ENCODE measurements at places on chromosomes 3 and 15.

DNA sequence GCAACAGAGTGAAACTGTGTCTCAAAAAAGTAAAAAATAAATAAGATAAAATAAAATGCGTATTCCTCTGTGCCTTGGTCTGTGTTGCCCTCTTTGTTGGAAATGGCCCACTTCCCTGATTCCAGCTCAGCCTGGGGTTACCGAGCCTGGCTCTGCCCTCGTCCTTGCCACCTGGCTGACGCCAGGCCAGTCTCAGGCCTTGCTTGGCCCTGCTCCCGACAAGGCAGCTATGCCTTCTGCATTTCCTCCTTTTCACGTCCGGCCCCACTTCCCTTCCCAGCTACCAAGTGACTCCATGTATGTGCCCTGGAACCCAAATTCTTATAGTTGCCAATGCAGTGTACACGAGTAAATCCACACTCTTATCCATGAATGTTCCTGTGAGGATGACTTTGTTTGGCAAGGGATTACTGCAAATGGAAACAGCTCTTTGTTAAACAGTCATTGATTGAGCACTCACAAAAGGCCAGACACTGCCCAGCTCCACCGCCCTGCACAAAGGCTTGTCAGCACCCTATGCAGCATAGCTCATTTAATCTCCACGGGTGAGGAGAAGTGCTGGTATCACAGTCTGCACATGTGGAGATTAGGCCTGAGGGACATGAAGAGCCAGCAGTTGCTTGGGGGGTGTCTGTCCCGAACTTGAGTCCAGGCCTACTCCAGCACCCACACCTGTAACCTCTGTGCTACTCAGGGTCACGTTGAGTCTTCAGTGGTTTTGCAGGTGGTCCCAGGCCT is 25.1 kb downstream of the SPSB4 start:
- DNase-seq, result no peak

GRCh38 chr3:168684519-168684918 is 588.8 kb upstream of the GOLIM4 start:
- no peak for DNase-seq

DNA sequence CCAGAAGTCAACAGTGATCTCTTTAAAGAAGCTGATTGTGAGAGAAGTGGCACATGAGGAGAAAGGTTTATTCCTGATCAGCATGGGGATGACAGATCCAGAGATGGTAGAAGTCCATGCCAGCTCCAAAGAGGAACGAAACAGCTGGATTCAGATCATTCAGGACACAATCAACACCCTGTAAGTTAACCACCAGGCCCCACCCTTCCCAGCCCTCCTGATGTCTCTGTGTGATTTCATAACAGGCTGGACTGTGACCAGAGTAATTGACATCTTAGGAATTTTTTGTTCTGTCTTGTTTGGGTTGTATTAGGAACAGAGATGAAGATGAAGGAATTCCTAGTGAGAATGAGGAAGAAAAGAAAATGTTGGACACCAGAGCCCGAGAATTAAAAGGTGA is 67.7 kb downstream of the KLHL25 start:
- DNase-seq, result no peak

DNA sequence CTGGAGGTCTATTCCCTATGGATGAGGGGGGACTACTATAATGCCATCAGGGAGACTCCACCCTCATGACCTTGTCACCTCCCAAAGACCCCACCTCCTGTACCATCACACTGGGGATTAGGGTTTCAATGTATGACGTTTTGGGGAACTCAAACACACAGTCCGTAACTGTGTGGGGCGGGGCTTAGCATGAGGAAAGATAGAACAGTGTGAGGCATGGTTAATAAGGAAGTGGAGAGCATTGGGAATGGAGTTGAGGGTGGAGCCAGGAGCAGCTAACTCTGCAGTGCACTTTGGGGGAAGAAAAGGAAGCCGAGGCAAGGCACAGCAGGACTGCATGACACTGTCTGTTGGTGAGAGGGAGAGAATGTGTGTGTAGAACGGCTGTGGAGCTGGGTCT is 90.9 kb upstream of the AGBL1 start:
- no peak for DNase-seq

GRCh38 chr15:101024706-101025500 is 105.7 kb downstream of the LRRK1 start:
- DNase-seq, result no peak

GRCh38 chr3:72288955-72289691 is 504.2 kb upstream of the PROK2 start:
- no peak for DNase-seq

DNA sequence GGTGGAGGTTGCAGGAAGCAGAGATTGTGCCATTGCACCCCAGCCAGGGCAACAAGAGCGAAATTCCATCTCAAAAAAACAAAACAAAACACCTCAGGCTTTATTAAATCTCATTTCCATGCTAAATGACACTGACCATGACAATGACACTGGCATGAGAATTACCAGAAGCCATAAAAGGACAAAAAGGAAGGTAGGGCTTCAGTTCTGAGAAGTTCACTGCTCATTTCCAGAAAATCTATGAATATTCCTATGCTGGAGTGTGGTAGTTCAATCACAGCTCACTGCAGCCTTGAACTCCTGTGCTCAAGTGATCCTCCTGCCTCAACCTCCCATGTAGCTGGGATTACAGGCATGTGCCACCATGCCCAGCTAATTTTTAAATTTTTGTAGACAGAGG is 44.7 kb downstream of the PCNP start:
- no peak for DNase-seq

DNA sequence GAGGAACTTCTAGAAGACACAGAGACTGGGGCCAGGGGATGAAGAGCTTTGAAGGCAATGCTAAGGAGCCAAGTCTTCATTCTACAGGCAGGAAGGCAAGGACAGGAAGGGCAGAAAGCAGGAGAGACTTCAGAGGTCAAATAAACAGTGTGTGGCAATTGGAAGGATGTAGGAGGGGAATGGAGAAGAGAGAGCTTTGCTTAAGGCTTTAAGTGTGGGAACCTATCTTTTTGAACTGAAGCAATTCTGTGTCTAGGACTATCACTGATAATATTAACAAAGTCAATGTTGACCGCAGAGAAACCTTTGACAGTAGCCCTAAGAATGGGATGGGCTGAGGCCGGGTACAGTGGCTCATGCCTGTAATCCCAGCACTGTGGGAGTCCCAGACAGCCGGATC is 325.0 kb downstream of the FOXP1 start:
- DNase-seq, result no peak

GRCh38 chr15:35698331-35698730 is 152.4 kb upstream of the DPH6 start:
- DNase-seq, result no peak

- no peak for DNase-seq
These were observed 76.0 kb upstream of the FAN1 start for GRCh38 chr15:30827625-30828303.

- no peak for DNase-seq
These were observed 58.4 kb downstream of the TMEM44 start for GRCh38 chr3:194574639-194575483.

- DNase-seq, result no peak
These were observed 757.8 kb downstream of the AGBL1 start for GRCh38 chr15:86837294-86838061.

- no peak for DNase-seq
These were observed 488.7 kb downstream of the AGBL1 start for GRCh38 chr15:86568378-86568777.

DNA sequence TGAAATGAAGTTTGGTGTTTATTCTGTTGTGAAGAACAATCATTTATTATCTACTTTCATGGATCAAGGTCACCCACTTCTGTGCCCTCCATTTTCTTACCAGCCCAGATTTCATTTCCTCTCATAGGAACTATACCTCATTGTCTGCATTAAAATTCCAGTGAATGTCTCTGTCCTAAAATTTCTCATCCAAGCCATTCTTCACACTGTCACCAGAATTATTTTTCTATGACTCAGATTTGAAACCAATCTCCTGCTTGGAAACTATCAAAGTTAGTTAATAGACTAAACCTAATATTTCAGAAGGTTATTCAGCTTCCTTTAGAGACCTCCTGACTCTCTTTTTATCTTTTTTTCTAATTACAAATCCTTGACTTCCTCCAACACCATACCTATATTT is 364.1 kb upstream of the CBLB start:
- no peak for DNase-seq

- DNase-seq, result no peak
These were observed 81.5 kb downstream of the SENP2 start for GRCh38 chr3:185667574-185667973.

DNA sequence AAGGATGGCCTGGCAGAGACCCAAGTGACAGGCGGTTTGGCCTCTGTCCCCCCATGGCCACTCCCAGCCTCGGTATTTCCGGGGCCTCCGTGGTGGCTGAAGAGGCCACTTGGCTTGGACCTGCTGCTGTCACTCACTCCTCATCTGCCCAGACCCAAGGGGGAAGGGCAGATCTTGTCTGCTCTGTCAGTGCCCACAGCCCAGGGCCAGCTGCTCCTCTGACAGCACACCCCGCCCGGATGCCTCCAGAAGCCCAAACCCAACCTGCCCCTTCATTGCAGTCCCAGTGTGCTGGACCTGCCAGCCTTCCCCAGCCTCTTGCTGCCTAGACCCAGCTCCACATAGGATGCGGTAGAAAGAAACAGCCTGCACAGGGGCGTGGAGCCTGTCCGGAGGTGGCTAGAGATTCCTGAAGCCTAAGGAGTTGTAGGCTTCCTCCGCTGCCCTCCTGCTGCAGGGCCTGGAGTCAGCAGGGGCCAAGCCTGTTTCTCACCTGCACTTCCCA is 52.0 kb downstream of the MAGEF1 start:
- DNase-seq, result no peak

DNA sequence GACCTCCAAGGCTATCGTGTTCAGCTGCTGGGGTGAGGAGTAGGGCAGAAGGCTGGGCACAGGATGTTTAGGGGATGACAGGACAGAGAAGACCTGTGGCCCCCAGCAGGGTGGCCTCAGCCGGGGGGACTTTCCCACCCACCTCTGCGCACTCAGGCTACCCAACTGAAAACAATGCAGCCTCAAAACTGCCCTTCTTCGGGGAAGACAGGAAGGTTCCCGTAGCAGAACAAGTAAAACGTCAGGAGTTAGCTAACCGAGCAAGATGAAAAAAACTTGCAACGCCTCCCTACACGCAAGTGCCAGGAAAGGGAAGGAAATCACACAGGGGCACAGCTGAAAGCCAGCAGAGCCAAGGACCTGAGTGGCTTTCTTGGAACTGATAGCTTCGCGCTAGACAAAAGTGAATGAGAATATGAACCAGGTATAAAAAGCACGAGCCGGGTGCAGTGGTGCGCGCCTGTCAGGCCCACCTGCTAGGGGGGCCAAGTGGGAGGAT is 38.4 kb upstream of the FURIN start:
- no peak for DNase-seq

DNA sequence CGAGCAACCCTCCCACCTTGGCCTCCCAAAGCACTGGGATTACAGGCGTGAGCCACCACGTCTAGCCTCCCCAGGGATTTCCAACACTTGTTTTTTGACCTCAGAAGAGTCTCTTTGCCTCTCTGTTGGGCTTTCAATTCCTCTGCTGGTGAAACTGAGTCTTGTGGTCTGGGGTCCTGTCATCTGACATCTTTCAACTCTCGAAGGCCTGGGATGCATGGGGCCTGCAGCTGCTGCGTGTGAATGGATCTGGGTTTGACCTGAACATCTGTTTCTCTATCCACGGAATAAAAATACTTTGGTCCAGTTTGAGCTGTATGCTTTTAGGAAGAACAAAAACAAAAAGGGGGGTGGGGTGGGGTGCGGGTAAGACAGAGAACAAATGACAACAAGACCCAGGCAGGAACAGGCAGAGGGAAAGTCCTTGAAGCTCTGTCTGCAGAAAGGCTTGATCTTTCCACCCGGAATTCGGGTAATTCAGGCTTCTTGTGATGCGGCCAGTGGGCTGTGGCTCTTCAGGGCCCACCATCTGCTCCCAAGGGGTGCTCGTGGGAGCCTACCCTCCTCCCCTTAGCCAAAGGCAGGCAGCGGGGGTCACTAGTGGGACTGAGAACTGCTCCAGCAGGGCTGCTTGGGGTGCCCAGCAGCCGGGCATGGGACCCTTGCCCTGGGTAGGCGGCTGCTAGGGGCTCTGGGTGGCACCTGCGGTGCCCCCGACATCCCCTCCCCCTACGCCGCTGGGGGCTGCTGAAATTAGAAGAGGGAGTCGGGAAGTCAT is 71.5 kb downstream of the SLC12A8 start:
- no peak for DNase-seq

GRCh38 chr3:197432384-197433127 is 123.2 kb downstream of the BDH1 start:
- DNase-seq, result no peak

DNA sequence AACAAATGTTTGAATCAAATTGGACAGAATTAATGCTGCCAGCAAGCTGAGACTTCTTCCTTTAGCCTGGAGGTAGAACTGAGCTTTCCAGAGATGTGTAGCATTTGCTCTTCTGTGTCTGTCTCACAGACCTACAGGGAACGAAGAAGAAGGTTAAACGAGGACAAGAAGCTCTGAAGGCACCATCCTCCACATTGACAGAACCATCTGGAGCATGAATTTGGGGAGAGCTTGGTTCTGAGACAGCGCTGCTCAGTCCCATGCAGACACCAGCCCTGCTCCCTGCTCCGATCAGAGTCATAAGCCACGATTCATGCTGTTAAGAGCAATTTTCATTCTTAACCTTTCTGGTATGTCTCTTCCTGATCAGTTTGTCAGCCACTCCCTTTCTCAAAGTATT is 7.7 kb upstream of the KY start:
- DNase-seq, result no peak

DNA sequence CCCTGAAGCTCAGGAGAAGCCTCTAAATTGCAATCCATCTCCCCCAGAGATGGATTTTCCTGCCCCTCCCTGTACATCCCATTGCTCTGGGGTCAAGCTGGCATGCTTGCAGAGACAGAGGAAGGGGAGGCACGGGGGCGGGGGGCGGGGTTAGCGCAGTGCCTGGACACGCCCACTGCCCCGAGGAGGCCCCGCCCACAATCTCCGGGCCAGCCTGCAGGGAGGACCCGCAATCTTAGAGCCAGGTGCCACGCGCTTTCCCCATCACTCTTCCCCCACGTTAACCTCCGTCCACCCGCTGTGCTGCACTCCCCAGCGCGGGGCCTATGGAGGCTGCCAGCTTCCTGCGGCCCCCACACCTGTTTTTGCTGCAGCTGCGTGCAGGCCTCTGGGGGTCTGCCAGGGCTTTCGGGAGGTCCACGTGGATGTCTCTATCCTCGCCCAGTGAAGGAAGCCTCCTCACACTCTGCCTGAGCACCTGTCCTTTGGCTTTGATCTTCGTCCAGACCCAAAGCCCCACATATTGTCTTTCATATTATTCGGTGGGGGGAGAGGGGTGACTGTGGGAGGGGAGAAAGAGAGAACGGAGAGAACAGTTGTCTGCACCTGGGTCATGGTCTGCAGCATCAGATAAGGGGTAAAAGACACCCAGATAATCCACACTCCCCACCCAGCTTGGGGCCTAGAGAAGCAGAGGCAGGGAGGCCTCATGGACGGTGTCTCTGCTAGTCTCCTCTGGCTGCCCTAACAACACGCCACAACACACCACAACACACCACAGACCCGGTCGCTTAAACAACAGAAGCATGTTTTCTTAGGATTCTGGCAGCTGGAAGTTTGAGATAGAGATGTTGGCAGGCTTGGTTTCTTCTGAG is 118.0 kb upstream of the MEF2A start:
- DNase-seq, result no peak

All from cortex of kidney (tissue), 1 donor.